ENCODE measurements at places on chromosomes 13 and 19.
A peak's percentile ranks its signal among the peaks of the same experiment; 100 is the strongest.

GRCh38 chr19:10474962-10475451, 28.1 kb downstream of the KEAP1 start:
- DNase-seq, result no peak

DNA sequence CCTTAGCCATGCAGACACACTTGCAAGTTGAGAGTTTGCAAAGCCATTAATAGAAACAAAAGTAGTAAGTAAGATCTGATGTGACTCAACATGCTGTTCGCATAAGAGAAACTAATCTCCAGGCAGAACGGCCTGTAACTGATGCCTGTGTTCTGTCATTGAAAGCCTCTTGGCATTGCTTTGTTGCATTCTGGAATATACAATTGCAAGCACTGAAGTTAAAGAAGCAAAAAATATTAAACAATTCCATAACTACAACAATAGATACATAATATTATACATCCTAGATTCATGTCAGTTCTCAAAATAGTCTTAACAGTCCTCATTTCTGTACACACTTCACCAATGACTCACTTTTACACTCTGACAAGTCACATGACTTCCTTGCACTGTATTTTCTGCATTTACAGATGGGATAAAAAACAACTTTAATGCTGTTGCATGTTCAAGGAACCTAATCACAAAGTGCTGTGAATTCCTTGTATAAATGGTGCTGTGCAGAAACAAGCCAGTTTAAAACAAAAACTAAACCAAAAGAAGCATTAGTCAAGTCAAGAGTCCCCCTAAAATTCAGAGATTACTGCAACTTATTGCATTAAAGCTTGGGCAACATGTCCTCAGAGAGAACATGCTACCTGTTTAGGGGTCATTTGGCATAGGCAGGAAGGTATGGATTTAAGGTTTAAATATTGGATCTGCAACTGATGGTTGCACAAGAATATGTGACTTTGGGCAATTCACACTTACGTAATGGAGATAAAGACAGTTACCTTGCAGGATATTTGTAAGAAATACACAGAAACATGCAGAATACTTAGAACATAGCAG, 79.5 kb upstream of the SERP2 start:
- no peak for DNase-seq

DNA sequence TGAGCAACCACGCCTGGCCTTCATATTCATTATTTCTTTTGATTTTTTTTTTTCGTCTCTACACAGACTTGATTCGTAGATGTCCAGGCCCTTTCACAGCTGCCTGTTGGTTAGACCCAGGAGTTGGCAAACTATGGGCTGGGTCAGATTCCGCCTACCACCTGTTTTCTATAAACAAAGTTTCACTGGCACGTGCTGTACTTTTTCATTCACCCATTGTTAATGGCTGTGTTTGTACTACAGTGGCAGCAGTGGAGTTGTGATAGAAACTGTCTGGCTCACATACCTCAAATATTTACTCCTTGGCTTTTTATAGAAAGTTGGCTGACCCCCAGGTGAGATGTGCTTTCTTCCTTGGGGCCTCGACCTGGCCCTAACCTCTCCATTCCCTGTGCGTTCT, 72.9 kb upstream of the TEX29 start:
- no peak for DNase-seq

- peak; percentile 19 for DNase-seq
Measured at GRCh38 chr13:80716610-80717081, 375.7 kb upstream of the SPRY2 start.

DNA sequence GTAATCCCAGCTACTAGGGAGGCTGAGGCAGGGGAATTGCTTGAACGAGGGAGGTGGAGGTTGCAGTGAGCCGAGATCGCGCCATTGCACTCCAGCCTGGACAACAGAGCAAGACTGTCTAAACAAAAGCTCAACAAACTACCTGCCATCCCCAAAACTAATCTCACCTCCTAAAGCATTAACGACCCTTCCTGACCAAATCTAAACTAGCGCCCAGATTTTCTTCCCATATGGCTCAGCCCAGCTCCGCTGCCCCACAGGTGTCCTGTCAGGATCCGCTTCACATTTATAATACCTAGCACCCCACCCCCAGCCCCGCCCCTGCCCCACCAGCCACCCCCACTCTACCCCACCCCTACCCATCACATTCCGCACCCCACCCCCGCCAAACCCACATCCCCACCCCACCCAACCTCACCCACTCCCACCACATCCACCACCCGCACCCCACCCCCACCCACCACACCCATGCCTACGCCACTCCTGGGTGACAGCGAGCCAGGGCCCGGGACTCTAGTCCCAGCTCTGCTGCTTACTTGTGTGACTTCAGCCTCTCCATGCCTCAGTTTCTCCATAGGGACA, 599 bp downstream of the C19orf12 start:
- no peak for DNase-seq

GRCh38 chr13:66427458-66427861, 802.7 kb downstream of the PCDH9 start:
- no peak for DNase-seq

- no peak for DNase-seq
Measured at GRCh38 chr13:112777637-112778406, 88.0 kb downstream of the ATP11A start.

GRCh38 chr13:33963895-33964294, 145.9 kb downstream of the RFC3 start:
- no peak for DNase-seq

DNA sequence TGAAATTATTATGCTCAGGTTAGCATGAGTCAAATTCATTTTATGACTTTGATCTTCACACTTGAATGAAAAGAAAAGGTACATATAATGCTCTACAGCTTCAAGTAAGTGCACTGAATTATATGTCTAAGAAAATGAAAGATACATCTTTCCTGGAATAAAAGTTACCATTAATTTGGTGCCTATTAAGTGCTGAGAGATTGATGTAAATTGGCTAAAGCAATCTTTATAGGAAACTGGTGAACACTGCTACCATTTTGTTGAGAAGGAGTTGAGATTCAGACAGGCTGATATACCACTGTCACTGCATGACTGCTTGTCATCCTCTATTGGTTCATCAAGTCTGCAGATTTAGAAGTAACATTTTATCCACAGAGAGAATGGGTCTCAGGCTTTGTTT, 416.8 kb upstream of the SPRY2 start:
- DNase-seq, result no peak

- no peak for DNase-seq
Measured at GRCh38 chr13:98564204-98564603, 12.7 kb downstream of the STK24 start.

DNA sequence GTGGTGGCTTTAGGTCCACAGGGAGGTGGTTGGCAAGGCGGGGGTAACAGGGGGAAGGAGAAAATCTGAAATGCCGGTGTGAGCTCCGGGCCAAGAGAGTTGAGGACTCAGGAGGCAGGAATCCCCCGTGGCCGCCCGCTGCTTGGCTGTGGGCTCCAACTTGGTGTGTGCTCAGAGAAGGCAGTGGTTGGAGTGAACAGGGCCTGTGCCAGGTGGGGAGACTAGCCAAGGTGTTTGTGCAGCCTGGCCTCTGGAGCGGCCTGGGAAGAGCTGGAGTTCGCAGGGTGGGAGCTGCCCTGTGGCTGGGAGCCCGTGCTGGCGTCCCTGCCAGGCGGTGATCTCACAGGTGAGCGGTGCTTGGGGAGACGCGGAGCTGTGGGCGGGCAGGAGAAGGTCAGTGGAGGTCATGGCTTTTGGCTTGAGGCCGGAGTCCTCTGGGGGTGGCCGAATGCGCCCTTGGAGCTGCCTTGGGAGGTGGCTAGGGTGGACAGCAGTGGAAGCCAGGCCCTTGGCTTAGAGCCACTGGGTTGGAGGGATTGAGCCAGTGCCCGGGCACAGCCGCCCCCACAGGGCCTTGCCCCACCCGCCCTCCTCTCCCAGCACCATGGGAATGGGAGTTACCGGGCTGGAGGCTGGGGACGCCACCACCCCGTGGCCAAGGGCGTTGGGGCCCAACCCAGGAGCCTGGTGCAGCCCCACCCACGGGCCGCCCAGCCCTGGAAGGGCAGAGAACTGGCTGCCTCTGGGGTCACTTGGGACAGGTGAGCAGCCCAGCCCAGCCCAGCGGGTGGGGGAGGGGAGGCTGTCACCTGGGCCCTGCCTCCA, 7.1 kb upstream of the CIRBP start:
- peak; percentile 89 for DNase-seq

GRCh38 chr19:54201172-54201701, 579 bp downstream of the RPS9 start:
- no peak for DNase-seq

GRCh38 chr13:112071102-112071722, 4.3 kb downstream of the SOX1 start:
- DNase-seq, result no peak

- DNase-seq, result no peak
Measured at GRCh38 chr13:63481334-63481733, 2065.7 kb upstream of the PCDH20 start.

- peak; percentile 88 for DNase-seq
Measured at GRCh38 chr19:13163609-13164342, 13.6 kb downstream of the IER2 start.

DNA sequence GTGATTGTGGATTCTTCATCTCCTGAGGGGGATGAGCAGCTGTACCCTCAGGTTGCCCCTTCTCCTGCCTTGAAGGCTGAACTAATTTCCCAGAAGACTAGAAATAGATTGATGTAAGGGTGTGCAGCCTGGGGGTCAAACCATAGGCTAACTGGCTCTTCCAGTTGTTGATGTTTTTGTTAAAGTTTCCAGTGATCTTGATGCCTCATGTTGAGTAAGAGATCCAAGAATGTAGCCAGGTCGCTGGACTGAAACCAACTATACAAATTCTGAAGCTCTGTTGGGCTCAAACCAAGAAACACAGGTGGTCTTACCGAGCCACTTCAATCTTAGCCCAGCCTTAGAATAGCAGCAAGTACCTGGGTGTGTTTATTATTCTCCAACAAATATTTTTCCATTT, 391.8 kb downstream of the KLF5 start:
- no peak for DNase-seq

DNA sequence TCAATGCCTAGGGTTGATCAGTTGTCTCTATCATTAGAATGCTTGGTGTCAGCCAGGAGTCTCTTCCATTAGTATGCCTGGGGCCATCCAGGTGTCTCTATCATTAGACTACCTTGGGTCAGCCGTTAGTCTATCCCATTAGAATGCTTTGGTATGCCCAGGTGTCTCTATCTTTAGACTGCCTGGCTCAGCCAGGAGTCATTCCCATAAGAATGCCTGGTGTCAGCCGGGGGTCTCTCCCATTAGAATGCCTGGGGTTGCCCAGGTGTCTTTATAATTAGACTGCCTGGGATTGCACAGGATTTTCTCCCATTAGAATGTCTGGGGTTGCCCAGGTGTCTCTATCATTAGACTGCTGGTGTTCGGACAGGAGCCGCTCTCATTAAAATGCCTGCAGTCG, 1442.9 kb downstream of the UQCRFS1 start:
- DNase-seq, result no peak

GRCh38 chr13:98158172-98158899, 15.4 kb downstream of the FARP1 start:
- no peak for DNase-seq

GRCh38 chr19:10467104-10467706, 36.0 kb downstream of the KEAP1 start:
- no peak for DNase-seq

DNA sequence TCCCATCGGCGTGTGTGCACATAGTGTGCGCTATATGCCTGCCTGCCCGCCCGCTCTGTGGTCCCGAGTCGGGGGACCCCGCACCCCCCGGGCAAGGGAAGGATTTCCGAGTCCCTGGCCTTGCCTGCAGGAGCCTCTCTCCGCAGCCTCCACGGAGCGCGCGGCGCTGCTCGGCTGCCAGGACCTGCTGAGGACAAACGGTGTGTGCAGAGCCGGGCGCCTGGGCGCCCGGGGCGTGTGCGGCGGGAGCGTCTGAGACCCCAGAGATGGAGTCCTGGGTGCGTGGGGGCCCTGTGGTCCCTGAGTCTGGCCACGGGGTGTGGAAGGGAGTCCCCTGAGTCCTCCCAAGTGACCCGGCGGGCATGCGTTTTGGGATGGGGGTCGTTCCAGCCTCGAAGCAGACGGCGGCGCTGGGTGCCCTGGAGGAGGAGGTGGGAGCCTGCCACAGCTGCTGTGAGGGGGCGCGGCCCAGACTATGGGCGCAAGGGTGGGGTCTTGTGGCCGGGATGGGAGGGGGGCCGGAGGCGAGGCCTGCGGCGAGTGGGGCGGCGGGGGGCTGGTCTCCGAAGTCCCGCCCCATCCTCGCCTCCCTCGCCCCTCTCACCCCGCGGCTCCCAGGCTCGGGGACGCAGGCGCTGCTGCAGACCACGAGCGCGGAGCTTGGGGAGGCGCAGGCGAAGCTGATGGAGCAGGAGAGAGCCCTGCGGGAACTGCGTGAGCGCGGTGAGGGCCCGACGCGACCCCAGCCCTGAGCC, 25.3 kb downstream of the CLEC4M start:
- no peak for DNase-seq

DNA sequence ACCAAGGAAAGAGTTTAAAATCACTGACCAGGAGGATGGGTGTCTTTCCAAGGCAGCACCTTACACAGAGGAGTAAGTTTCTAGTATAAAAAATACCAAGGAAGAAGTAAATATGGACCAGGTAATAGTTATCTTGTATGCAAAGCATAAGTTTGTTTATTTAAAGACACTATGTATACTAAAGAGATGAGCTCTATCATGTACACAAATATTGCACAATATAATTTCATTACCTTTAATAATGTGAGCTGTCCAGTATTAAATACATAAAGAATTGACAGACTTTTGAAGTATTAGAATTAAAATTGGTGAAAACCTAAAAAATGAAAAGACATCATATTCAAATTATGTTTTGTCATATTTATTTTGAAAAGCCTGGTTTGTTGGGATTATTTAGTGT, 322.0 kb upstream of the MIR17HG start:
- no peak for DNase-seq

GRCh38 chr13:78020861-78021260, 102.2 kb upstream of the EDNRB start:
- no peak for DNase-seq

DNA sequence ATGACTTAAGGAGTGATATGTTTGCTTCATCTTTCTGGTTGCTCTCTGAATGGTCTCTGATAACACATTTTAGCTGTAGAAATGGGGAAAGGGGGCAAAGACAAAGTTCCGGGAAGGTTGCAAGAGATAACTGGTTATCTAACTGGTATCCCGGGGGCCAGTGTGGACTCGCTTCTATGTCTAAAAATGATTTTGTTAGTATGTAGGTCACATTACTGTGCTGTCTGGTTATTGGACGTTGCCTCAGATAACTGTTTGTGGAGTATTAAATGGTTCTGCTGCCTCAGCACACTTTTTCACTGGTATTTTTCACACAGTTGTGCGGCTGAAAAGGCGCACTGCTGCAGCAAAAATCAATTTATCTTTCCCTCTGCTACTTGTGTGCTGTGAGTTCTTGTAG, 63.0 kb upstream of the ZNF536 start:
- no peak for DNase-seq

DNA sequence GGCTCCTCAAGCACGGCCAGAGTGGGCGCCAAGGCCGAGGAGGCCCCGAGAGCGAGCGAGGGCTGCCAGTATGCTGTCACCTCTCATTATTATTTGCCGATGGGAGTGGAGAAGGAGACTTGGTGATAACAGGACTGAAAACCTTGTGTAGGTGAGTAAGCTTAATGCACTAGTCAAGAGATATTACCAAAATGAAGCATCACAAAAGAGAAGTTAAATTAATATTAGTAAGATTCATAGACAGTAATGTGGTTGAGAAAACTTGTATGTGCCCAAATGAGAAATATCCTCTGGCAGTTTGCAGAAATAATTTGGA, 204.5 kb upstream of the SLITRK1 start:
- DNase-seq, result no peak

GRCh38 chr13:36515466-36515865, 83.2 kb downstream of the CCNA1 start:
- DNase-seq, result no peak

Measured in uterus (tissue), 4 donors.